H1 (cell line): ENCODE measurements at places on chromosomes 7 and 10. TPM values are rescaled to one million over a fixed set of nuclear protein-coding genes. Genes with fewer than 3 reads are reported as not detected.

PTPRZ1 gene
- 123 and 135 TPM in 2 replicates for total RNA-seq

SPDYE5 gene
- not detected in 2 replicates for total RNA-seq

CPA2 gene
- total RNA-seq, result 0.31 TPM in 1 of 2 replicates, not detected in the other

KBTBD2 gene
- 23.4 and 25.7 TPM in 2 replicates for total RNA-seq

C1QL3 gene
- total RNA-seq, result 1.0 and 1.3 TPM in 2 replicates
